ENCODE measurements at places on chromosomes 11 and 22.

DNA sequence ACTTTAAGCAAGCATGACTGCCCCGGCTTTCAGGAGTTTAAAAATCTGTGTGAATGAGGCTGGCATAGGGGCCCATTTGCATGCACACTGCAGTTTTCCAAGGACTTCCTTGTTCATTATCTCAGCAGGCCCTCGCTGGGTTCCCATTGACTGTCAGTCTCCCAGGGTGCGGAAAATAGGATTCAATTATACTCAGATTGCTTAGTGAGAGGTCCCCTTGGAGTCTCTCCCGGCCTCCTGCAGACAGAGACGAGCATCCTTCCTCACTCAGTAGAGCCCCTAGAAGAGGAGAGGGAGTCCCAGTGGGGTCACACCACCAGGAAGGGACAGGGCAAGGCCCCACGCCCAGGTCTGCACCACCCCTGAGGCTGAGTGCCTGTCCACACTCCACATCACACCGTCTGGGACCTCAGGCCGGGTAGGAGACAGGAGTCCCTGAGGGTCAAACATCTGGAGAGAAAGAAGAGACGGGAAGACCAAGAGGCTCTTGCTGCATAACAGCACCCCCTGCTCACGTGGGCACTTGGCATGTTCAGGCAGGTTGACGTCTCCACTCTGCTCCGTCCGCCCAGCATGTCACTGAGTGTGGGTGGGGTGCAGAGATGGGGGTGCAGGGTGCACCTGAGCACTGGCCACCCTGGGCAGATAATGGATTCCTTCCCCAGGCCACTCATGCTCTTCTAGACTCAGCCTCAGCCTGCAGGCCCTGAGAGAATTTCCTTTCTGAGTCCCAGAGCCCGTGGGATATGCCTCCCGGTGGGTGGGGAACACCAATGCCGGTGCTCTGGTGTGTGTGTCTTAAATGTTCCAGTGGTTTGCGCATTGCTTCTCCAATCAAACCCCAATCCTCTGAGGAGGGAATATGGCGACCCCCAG, 58.8 kb downstream of the MCM5 start:
- no peak for DNase-seq

- no peak for DNase-seq
Measured at GRCh38 chr11:70844387-70844786, 408.0 kb downstream of the SHANK2 start.

DNA sequence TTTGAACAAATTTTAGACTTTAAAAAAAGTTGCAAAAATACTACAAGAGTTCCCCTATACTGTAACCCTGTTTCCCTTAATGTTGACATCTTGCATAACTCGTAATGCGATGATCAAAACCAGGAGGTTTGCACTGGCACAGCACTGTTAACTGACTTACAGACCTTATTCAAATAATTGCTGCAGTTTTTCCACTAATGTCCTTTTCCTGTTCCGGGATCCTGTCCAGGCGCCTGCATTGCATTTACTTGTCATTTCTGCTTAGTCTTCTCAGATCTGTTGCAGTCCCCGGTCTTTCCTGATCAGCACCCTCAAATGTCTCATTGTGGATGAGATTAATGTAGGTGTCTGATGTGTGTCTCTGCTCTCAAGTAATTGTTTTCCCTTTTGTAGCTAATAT, 32.0 kb downstream of the APLP2 start:
- no peak for DNase-seq

DNA sequence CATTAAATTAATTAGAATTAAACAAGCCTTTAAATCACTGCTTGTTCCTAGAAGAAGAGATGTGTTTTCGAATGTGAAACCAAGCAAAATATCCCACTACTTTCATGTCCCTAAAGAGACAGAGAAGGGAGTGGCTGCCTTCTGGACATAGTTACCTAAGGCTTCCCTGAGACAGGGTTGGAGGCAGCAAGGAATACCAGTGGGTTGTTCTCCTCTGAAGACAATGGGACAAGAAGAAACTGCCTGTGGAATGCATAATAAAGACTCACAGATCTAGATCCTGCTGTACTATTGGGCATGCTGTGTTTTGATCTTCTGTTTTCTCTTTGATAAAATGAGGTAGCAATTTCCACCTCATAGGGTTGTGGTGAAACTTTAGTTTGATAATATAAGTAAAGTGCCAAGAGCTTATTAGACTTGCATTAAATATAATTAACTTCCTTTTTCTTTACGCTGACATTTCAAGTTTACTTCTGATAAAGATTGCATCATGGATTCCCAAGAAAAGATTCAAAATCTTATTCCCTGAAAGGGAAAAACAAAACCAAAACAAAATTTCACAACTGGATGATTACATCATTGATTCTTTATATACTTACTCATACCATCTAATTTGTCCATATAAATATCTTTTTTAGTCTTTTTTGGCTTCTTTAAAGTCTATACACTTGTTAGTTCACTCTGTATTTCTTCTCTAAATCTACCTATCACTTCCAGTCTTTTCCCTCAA, 621.3 kb downstream of the ETS1 start:
- DNase-seq: no peak

GRCh38 chr11:100929377-100929776, 200.2 kb downstream of the PGR start:
- peak; percentile 65 for DNase-seq

- peak; percentile 52 for DNase-seq
Measured at GRCh38 chr11:108788565-108789199, 123.8 kb downstream of the DDX10 start.

DNA sequence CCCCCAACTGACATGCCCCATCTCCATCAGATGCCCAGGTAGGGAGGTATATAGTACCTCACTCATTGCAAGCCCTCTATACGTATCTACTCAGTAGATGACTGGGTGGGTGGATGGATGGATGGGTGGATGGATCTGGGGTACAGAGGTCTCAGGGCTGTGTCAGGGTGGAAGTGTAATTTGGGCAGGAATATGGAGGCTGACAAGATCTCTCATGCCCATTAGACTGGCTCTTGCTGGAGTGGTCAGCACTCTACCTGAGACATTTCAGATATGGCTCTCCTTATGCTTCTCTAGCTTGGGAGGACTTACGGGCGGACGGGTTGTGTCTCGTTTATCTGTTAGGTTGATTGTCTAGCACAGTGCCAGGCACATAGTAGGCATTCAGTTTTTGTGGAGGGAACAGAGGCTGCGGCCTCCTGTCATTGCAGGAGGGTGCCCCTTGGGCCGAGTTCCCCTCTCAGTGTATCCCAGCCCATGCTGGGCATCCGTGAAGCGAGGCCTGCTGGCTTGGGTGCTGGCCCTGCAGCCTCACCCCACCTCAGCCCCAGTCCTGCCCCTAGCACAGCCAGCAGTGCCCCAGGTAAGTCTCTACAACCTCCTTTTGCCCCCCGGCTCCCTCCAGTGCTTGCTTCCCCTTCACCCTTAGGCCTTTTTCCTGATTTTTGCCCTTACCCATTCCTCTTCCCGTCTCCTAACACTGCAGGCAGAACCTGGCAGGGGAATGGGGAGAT, 13.7 kb downstream of the ROBO3 start:
- no peak for DNase-seq

GRCh38 chr11:32658639-32659406, 75.2 kb downstream of the EIF3M start:
- peak; percentile 38 for DNase-seq

DNA sequence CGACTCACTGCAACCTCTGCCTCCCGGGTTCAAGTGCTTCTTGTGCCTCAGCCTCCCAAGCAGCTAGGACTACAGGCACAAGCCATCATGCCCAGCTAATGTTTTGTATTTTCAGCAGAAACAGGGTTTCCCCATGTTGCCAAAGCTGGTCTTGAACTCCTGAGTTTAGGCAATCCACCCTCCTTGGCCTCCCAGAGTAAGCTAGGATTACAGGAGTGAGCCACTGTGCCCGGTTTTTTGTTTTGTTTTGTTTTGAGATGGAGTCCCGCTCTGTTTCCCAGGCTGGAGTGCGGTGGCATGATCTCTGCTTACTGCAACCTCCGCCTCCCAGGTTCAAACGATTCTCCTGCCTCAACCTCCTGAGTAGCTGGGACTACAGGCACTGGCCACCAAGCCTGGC, 41.0 kb downstream of the CELF1 start:
- no peak for DNase-seq

DNA sequence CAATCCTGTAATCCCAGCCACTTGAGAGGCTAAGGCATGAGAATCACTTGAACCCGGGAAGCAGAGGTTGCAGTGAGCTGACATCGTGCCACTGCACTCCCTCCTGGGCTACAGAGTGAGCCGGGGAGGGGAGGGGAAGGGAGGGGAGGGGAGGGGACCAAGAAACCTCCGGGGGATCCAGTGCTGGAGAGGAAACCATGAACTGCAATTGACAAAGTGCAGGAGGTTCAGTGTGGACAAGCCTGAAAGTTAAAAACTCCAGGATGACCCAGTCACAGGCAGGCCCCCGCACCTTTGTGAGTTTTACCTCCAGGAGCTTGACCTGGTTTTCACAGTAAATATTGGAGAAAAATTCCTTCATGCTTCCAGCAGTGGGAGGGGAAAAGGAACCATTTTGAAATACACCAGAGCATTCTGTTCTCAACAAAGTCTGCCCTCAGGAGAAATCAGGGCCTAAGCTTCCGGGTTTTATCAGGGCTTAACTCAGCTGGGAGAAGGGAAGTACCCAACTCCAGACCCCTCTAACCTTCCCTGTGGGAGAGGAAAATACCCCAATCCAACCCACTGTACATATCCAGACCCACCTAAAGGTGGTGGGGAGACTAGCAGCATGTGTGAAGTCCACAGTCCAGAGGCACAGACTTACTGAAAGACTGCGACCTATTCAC, 15.5 kb upstream of the ZFTA start:
- no peak for DNase-seq

DNA sequence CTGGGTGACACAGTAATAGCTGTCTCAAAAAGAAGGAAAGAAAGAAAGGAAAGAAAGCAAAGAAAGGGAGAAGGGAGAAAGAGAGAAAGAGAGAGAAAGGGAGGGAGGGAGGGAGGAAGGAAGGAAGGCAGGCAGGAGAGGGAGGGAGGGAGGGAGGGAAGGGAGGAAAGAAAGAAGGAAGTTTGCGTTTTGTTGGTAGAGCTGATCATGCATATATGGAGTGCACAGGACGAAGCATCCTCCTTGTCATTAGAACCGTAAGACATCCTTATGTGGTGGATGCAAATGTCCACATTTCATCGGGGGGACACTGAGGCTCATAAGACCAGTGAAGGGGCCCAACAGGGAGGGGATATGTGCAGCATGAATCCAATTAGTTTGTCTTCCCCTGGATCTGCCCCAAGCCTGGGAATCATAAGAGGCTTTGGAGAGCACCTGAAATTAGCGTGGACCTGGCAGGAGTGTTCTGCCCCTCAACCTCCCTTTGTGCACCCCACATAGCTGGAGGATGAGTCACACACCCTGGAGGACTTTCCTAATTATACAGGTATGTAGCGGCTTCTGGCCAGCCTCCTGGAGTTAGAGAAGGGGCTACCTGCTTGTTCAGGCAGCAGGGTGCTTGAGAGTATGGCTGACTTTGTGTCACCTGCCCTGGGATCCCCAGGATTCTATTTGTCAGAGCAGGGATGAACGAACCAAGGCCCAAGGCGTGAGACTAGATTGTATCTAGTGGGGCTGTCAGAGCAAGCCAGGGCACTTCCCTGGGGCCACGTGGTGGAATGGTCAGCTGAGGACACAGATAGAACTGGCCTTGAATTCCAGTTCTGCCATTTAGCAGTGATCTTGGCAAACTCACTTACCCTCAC, 119.7 kb upstream of the CD82 start:
- DNase-seq: no peak

- no peak for DNase-seq
Measured at GRCh38 chr11:122995526-122995925, 13.9 kb upstream of the BSX start.

DNA sequence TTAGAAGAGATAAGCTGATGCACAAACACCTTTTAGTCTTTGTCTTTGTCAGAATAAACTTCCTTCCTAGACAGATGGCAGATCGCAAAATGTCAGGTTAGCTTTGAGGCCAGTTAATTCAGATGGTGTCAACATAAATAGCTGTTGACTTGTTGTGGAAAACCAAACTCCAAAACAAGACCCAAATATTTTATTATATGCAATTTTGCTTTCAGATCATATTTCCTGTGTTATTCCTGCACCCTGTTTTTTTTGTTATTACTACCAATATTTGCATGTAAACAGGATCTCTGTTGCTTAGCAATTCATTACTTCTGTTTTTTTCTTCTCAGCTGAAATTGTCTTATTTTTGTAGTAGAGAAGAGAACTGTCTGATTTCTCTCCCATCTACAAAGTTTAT, 316.0 kb downstream of the ETS1 start:
- DNase-seq: no peak

DNA sequence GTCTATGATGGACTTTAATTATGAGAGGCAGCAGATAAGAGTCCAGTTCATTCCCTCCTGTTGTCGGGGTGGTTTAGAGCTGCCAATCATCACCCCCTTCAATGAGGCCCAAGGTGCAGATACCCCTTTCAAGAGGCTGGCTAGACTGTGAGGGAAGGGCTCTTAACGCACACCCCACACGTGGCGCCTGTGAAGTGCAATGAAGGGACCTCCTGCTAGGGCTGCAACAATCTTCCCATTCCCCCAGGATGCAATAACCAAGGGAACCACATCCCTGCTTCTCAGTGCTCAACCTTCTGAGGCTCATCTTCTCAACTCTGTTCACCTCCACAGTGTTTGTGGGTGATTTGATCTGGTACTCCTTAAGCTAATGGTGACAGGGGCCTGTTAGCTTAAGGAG, 19.0 kb downstream of the TENM4 start:
- no peak for DNase-seq

GRCh38 chr22:32800158-32800882, 1.2 kb upstream of the TIMP3 start:
- no peak for DNase-seq

GRCh38 chr11:37182031-37182430, 584.0 kb upstream of the RAG2 start:
- DNase-seq: no peak

DNA sequence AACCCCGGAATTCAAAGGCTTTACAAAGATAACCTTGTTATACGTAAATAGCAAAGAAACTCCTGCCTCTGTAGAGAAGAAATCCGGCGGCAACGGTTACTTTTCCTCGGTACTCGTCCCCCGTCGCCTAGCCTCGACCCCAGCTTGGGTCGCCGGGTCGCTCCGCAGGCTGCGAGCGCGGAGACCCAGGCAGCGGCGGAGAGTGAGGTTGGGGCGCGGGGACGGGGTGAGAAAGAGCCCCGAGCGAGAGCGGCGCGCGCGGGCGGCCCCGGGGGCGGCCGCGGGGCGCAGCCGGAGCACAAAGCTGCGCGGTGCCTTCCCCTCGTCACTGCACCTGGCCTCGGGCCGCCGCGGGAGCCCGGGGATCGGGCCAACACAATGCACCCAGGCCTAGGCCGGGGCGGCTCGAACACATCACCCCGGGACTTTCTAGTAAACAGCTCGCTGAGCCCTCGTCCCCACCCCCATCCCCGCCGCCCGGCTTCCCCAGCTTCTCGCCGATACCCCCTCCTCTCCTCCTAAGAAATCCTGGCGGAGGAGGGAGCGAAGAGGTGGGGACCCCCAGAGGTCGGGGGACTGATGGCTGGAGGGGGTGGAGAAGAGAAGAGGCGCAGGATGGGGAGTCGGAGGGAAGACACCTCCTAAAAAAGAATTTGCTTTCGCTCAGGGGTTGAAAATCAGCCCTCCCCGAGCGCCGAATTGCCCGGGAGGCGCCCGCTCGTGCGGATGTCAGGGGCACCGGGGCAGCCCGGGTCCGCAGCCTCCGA, 845 bp downstream of the MPPED2 start:
- no peak for DNase-seq

Measured in fibroblast of skin of abdomen (primary cell).